Posterior vena cava (tissue), 2 donors: ENCODE measurements at places on chromosomes 1 and 21. TPM values are rescaled to one million over a fixed set of nuclear protein-coding genes. Genes with fewer than 3 reads are reported as not detected.

DNA sequence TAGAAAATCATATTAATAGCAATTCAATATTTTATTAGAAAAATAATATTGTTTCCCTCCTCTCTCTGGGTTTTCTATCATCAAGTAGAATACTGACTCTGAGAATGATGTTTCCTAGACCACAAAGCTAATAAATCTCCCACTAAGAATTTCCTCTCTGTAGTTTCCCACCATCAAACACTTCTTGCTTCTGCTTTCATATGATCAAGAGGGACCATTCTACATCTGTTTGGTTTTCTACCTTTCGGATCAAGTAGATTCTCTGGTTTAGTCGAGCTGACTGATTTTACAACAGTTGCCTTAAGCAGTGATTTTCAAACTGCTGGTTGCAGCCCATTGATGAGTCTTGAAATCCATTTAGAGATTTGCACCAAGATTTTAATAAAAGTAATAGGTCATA lies 240.2 kb upstream of the PTBP2 start:
- no peak for DNase-seq

GRCh38 chr1:47572731-47573430 lies 135.0 kb downstream of the FOXD2 start:
- DNase-seq = peak; percentile 73

DNA sequence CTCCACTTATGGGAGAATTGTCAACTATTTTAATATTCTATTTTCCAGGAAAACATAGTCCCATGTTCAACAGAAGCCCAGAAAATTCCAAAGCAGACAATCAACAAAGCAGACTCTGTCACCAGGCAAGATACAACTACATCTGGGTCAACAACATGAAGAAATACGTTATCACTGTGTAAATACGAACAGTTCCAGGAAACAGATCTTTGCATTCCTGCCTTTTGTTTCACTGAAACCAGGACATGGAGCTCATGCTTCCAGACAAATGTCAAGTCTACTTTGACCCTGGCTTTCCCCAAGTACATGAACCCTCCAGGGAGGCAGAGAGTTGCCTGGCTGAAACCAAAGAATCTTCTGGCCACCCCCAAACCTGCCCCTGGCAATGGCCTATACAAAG lies 106.7 kb downstream of the SETD4 start:
- DNase-seq = no peak

DNA sequence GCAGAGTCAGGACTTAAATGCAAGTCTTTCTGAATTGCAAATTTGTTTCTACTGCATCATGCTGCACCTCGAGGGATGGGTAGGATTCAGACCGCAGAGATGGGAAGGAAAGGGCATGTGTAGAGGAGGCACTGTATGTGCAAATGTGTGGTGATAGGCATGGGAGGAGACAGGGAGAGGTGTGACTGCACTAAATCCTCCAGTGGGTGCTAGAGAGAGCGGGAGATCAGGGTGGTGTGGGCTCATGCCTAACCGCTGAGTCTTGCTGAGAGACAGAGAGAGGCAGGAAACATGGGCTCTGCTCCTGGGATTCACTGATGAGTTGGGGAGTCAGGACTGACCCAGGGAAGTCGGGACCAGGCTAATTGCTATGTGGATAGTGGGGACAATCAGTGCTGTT lies 61.1 kb downstream of the PTPRU start:
- DNase-seq = peak; percentile 5

- DNase-seq = no peak
Measured at GRCh38 chr1:241542199-241542907, 10.2 kb downstream of the KMO start.

OR6N1 gene
- total RNA-seq = not detected

CTBS gene
- 20.5 TPM for total RNA-seq

KLHDC9 gene
- 2.4 TPM for total RNA-seq

ACTN2 gene
- total RNA-seq = 7.4 TPM
